ENCODE measurements at places on chromosomes 12 and 14.
A peak's percentile ranks its signal among the peaks of the same experiment; 100 is the strongest.

GRCh38 chr12:21607701-21608100 is 3.1 kb upstream of the GYS2 start:
- no peaks in the 10 kb centered on the region for H3K36me3 ChIP-seq
- no peak overlapping the region for H3K27ac ChIP-seq
- no peak for DNase-seq

- H3K4me3 ChIP-seq: no peak overlapping the region
- no peak for DNase-seq
- no peak overlapping the region for H3K27ac ChIP-seq
These were observed 2.1 kb upstream of the LGALS3 start for GRCh38 chr14:55126932-55127459.

DNA sequence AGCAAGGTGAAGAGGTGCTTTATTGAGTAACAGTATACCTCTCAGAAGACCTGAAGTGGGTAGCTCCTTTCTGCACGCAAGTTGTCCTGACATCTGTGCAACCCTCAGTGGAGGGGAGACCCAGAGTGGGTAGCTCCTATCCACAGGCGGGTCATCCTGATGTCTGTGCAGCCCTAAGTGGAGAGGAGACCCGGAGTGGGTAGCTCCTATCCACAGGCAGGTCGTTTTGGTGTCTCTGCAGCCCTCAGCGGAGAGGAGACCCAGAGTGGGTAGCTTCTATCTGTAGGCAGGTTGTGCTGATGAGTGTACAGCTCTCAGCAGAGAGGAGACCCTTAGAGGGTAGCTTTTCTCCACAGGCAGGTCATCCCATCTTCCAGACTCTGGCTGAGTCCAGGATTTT is 45.1 kb upstream of the PRPF39 start:
- no peak overlapping the region for H3K27ac ChIP-seq
- no peaks in the 10 kb centered on the region for H3K27me3 ChIP-seq
- H3K4me3 ChIP-seq: no peak overlapping the region
- H3K4me1 ChIP-seq: no peaks in the 10 kb centered on the region
- H3K36me3 ChIP-seq: peaks cover 23% of the 10 kb centered on the region
- DNase-seq: no peak

DNA sequence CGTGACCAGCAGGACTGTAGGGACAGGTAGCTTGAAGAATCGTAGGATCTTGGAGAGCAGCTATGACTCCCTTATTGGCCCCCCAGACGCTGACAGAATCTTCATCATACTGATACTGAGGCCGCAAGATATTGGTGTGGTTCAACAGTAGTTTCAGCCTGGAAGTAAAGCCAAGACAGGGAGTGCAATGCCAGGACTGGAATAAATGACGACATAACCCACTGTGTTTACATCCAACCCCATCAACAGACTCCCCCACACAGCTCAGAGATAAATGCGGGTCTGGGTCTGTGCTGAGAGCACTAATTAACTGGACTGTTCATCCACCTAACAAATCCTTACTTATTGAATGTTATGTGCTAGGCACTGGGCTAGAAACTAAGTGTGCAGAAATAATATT is 16.6 kb downstream of the NOXRED1 start:
- no peaks in the 10 kb centered on the region for H3K4me1 ChIP-seq
- H3K27me3 ChIP-seq: no peaks in the 10 kb centered on the region
- H3K36me3 ChIP-seq: no peaks in the 10 kb centered on the region
- H3K4me3 ChIP-seq: no peak overlapping the region

DNA sequence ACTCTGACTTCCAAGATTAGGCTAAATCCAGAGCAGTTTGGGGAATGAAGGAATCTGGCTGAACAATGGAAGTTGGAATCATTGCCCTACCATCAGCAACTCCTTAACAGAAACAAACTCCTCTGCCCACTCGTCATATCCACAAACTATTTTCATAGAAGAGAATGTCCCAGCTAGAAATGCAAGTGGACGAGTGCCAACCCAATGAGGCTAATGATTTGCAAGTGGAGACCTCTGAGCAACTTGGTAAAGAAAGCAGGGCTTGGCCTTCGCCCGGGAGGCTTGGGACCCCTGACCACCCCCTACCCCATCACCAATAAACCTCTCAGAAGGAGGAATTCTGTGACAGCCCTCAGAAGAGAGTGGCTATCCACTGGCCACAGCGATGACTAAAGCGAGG is 40.0 kb upstream of the DDX11 start:
- H3K27ac ChIP-seq: no peak overlapping the region
- H3K36me3 ChIP-seq: no peaks in the 10 kb centered on the region
- H3K4me3 ChIP-seq: no peak overlapping the region
- H3K27me3 ChIP-seq: peaks cover 38% of the 10 kb centered on the region

DNA sequence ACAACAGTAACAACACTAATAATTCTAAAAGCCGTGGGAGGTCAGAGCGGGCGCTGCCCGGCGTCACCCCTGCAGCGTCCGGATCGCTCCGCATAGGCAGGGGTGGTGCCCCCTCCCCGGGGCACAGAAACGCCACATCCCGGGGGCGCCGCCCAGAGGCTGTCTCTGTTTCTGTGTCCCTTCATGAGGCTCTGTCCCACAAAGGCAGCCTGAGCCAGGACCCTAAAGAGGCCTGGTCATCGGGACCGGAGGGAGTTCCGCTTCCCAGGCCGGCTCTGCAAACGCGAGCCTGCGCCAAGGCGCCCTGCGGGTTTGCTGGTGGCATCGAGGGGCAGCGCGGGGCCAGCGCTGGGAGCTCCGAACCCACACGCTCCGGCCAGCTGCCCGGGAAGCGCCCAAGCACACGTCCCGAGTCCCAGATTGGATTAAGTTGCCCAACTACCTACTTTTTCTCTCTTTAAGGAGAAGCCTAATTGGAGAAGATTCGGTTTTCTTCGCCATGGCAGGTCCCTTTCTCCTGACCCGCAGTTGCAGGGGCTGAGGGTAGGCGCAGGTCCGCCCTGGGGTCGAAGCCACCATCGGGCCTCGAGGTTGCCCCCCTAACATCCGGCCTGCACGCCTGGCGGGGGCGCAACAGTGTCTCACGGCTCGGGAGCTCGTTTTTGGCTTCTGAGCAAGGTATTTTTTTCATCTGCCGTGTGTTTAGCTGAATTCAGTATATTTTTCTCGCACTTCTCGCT is 421.7 kb downstream of the VRK1 start:
- H3K4me3 ChIP-seq: peak overlapping the region; percentile 68
- no peaks in the 10 kb centered on the region for H3K36me3 ChIP-seq
- H3K27me3 ChIP-seq: no peaks in the 10 kb centered on the region
- H3K27ac ChIP-seq: peak overlapping the region; percentile 20
- peak; percentile 31 for DNase-seq

- H3K4me3 ChIP-seq: no peak overlapping the region
- H3K4me1 ChIP-seq: peaks cover 3% of the 10 kb centered on the region
- H3K27me3 ChIP-seq: no peaks in the 10 kb centered on the region
These were observed 746.0 kb downstream of the VRK1 start for GRCh38 chr14:97543221-97543620.

- DNase-seq: no peak
- no peaks in the 10 kb centered on the region for H3K4me1 ChIP-seq
- H3K36me3 ChIP-seq: no peaks in the 10 kb centered on the region
- no peak overlapping the region for H3K27ac ChIP-seq
These were observed 108.4 kb downstream of the PTPRR start for GRCh38 chr12:70812136-70812535.
